ENCODE measurements at places on chromosomes 6 and 20.

DNA sequence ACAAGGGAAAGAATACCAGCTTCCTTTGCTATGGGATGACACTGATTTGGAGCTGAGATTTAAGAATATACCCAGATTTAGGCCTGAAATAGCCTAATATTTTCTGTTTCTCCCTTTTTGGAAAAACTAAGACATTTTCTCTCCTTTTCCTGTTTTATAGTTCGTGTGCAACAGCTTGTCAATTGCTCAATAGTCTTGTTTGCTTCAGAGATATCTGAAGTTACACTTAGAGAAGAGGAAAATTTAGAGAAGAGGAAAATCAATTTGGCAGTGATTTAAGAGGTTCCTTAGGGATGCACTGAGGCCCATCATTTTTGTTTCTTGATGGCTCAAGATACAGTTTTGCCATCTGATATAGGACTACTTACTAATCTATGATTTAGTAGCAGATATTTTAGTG is 398.6 kb downstream of the RFPL4B start:
- DNase-seq: no peak

DNA sequence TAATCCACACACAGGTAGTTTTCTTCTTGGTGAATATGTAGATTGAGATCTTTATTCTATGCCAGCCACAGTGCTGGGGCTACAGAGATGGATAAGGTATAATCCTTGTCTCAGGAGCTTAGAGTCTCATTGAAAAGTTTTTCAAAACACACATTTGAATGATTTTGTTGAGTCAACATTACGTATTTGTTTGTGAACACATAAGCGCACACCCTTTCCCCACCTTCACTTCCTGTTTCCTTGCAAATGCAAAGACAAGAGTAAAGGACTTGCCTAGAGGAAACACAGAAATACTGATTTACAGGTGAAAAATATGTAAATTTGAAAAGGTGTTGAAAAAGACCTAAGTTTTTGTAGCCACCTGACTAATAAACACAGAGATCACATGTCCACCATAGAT is 27.8 kb downstream of the VAPB start:
- no peak for DNase-seq

DNA sequence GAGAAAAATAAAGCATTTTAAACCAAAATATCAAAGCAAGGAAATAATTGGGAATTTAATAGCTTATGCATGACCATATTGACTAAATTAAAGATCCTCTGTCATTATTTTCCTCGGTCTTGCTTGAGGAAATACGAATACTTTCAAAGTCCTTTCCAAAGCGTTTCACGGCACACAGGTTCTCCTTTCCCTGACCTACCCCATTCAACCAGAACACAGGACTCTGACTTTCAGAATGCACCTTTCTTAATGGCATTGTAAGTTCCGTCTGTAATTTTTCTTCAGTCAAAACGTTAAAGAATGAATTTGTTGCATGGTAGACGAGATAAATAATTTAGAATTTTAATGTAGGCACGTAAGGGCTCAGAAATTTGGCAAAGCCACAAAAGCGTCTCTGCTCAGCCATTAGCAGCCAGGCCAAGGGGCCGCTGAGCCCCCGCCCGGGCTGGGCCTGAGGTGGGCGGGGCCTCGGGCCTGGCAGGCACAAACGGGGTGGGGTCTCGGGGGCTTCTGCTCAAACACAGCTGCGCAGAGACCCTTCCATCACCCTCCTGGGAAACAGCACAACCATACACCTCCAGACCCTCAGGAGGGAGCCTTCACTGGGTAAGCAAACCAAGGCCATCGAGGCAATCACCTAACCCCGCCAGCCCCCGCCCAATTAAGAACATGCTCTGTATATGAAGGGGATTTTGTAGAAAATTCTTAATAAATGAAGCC is 3.4 kb downstream of the NEDD9 start:
- DNase-seq: no peak

- peak; percentile 61 for DNase-seq
Measured at GRCh38 chr6:89371849-89372505, 19.5 kb upstream of the UBE2J1 start.

DNA sequence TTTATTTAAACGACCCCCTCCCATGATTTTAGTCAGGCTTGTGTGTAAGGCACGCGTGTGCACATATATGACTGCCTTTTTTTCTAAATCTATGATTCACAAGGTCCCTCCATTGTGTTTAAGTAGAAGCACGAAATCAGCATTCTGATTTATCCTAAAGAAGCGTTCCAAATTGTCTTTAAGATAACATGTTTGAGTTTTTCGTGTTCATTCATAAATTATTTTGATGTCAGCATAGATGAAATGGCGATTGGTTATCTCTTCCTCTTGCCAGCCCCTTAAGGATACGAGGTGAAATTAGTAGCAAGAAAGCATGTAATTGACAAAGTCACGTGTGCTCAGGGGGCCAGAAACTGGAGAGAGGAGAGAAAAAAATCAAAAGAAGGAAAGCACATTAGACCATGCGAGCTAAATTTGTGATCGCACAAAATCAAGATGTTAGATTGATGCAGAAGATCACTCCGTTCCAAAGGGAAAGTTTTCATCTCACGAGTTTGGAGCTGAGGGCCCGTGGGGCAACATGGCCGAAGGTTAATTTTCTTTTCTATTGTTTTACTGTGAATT is at the start of gene LIN28B:
Gene LIN28B, plus strand, starts transcription at position 377 of the 564 bp plus-strand sequence. Its CDS starts 144 bp downstream, at position 521.
- DNase-seq: no peak

Data from stimulated activated CD4-positive, alpha-beta T cell treated with anti-CD3 and anti-CD28 coated beads, TNF-alpha, amount 100 ng/mL, for 48 hours (primary cell).